ENCODE measurements at places on chromosomes 4 and X. TPM values are rescaled to one million over a fixed set of nuclear protein-coding genes. Genes with fewer than 3 reads are reported as not detected.

CDX4 gene
- total RNA-seq, result not detected

GABRG1 gene
- total RNA-seq, result 22.3 TPM

SPANXA2 gene
- total RNA-seq, result not detected

ARR3 gene
- not detected for total RNA-seq

GAGE2A gene
- not detected for total RNA-seq

BGN gene
- total RNA-seq, result 7.9 TPM

- DNase-seq, result no peak
Observed at GRCh38 chr4:87026800-87027495, 92.1 kb downstream of the AFF1 start.

DNA sequence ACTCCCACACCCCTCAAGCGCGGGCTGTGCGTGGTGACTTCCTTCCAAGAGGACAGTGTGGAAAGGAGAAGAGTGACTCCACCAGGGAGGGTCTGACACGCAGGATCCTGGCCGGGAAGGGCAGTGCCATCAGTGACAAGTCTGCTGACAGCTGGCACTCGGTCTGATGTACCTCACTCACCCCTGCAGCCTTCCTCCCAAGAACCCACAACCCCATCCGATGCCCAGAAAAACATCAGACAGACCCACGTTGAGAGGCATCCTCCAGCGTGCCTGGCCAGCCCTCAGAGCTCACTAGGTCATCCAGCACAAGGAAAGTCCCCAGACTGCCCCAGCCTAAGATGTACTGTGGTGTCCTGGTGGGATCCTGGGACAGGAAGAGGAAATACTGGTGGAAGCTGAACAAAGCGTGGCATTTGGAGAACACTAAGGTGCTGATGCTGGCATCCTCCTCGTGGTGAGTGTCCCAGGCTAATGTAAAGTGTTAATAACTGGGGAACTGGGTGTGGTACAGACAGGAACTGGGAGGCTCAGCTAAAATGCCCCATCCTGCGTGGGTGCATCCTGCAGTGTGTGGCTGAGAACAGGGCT is 200.0 kb upstream of the PSAPL1 start:
- no peak for DNase-seq

MRFAP1L1 gene
- total RNA-seq, result 61.2 TPM

DNA sequence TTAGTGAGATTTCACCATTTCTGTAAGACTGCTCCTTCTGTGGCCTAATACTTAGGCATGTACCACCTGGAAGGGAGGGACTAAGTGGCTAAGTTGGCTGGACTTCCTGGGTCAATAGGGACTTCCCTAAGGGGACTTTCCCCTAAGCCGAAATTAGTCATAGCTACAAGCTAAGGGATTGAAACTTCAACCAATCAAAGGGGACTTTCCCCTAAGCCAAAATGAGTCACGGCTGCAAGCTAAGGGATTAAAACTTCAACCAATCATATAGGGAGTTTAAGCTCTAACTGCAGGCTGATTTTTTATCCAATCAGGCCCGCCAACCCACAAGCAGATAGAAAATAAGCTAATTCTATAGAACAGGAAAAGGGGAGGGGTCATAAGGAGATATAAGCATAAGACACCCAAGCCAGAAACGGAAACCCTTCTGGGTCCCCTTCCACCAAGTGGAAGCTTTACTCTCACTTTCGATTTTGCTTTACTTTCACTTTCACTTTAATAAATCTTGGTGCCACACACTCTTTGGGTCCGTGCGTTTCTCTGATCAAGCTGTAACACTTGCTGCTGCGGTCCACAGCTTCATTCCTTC is 382.8 kb downstream of the KLHL4 start:
- no peak for DNase-seq

DNA sequence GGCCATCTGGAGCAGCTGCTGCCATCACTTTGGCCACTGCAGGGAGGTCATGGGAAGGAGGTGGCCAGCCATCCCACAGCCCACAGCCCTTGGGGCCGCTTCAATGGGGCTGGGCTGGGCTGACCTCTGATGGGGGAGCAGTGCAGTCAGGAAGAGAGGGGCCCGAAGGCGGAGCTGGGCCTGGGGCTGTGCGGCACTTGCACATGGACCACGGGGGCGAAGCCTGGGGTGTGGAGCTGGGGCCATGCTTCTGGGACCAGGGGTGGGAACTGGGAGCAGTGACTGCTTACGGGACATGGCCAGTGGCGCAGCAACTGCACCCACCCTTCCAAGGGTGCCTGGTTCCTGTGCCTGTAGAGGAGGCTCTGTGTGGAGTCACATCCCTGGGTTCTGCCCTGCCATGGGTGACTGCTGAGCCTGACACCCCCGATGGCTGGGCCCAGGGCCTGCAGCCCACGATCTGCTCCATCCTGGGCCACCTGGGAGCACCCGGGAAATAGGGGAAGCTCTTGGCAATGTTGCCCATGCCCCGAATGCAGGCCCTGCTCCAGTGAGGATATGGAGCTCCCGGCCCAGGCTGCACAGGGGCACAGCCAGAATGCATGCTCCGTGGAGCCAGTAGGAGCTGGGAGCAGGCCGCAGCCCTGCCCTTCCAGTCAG is 22.4 kb upstream of the SULT1B1 start:
- DNase-seq, result no peak
